Stimulated activated CD8-positive, alpha-beta memory T cell treated with anti-CD3 and anti-CD28 coated beads, Interleukin-2, amount 100 ng/mL, for 1 hour (primary cell): ENCODE measurements at places on chromosomes 7 and 10.

DNA sequence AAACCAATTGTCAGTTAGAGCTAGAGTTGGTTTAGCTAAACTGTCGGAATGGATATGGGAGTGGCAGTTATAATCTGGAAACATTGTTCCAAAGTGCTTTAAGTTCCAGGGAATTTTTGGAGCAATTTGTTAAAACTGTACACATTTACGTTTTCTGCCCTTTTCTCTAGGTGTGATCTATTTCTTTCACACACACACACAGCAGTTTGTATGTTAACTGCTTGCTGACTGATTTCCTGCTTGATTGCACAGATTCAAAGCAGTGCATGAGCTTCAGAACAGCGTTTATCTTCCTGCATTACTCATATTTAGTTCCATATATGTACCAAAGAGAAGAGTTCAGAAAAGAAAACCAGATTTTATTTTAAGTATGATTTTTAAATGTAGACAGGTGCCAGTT is 57.9 kb downstream of the MGMT start:
- no peak for DNase-seq

- no peak for DNase-seq
Measured at GRCh38 chr10:80971461-80971860, 433.8 kb downstream of the SH2D4B start.

DNA sequence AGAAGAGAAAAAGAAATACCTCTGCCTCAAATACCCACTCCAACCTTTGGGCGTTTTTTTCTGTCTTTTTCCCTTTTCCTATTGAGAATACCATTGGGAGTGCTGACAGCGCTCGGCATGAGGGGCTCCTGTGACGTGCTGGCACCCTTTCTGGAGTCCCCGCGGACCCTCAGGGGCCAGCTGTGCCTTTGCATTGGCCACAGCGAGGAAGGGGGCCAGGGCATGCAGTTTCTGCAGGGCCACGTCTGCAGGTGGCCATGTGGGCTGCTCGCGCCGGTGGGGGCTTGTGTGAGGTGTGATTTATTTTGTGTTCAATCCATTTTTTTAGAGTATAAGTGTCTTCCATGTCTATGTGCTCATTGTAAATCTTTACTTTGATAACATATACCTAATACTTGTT is 57.4 kb downstream of the INPP5A start:
- no peak for DNase-seq

GRCh38 chr10:89645742-89646172 is 715 bp upstream of the PANK1 start:
- no peak for DNase-seq

GRCh38 chr10:73774637-73775036 is 7.2 kb upstream of the CHCHD1 start:
- DNase-seq = no peak

DNA sequence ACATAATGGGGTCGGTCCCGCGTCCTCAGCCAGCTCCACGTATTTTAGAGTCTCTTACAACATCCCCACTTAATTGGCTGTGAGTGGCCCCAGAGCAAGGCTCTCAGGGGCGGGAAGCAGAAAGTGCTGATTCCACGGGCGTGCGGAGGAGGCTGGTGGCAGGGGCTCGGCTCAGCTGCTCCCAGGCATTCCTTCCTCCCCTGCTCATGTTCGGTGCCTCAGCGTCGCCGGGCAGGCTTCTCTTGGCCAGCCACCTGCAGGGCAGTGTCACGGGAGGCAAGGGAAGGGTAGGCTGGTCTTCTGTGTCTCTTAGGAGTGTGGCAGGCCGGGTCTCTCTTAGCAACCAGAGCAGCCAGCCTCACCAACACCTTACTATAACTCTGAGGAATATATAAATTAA is 33.8 kb downstream of the IL15RA start:
- DNase-seq = no peak

DNA sequence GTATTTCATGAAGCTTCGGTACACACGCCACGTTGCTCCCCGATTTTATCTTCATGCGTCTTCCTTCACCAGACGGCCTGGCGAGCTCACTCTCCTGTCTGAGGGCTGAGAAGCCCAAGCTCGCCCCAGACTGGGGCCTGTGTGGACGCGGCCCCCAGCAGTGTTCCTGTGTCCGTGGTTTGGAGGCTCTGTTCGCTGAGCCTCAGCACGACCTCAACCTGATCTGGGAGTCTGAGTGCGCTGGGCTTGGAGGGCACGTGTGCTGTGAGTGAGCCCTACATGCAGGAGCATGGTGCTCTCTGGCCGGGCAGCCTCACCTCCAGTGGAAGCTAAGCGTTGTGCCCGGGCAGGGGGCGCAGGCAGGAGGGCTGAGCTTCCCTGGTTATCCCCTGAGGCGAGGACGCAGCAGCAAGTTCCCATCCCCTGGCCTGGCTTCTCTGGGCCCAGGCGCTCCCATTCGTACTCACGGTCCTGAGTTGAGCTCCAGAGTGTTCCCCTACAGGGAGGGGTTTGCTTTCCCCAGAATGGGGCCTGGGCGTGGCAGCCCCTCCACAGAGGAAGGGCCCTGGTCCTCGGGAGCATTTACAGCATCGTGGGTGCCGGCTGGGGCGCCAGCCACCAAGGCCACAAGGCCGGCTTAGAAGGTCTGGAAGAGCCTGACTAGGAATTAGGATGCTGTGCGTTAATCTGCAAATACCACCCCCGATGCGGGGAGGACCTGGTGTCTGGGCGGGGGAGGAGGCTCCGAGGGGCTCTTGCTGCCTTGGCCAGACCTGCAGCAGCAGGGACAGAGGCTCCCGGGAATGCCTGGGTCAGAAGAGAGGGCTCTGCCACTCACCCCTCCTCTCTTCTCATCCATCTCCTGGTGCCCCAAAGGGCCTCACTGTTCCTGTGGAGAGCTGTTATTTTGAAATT is 400.6 kb downstream of the DNAJB6 start:
- no peak for DNase-seq

GRCh38 chr10:34256216-34256615 is 558.9 kb downstream of the PARD3 start:
- no peak for DNase-seq
